Breast epithelium (tissue), 4 donors: ENCODE measurements at places on chromosomes 3 and 15. TPM values are rescaled to one million over a fixed set of nuclear protein-coding genes. Genes with fewer than 3 reads are reported as not detected.

The NEO1 gene
- total RNA-seq = 27.5 TPM

The NRG4 gene
- not detected for total RNA-seq

The CCNB2 gene
- 0.98 TPM for total RNA-seq

The TNNC1 gene
- 3.7 TPM for total RNA-seq

The SNURF gene
- total RNA-seq = 5.8 TPM

The PARP15 gene
- 5.6 TPM for total RNA-seq

The IL5RA gene
- total RNA-seq = not detected

The CSPG4 gene
- total RNA-seq = 42.9 TPM

The REC114 gene
- not detected for total RNA-seq

The NUTM1 gene
- not detected for total RNA-seq

The SLC24A5 gene
- total RNA-seq = not detected

The LRIG1 gene
- 131 TPM for total RNA-seq

The SERINC4 gene
- total RNA-seq = 0.16 TPM

The HIGD2B gene
- not detected for total RNA-seq

The CCR1 gene
- 4.3 TPM for total RNA-seq

The FAM43A gene
- total RNA-seq = 10.1 TPM

The SCAMP5 gene
- total RNA-seq = 4.5 TPM

The DLEC1 gene
- total RNA-seq = 2.0 TPM

The TICRR gene
- not detected for total RNA-seq

The DPP8 gene
- total RNA-seq = 42.6 TPM

The SLC22A14 gene
- not detected for total RNA-seq

The PTPRG gene
- total RNA-seq = 179 TPM
